ENCODE measurements at places on chromosomes 11 and 22.
A peak's percentile ranks its signal among the peaks of the same experiment; 100 is the strongest.

GRCh38 chr11:10428453-10428852 is 26.6 kb upstream of the AMPD3 start:
- no peak for DNase-seq

DNA sequence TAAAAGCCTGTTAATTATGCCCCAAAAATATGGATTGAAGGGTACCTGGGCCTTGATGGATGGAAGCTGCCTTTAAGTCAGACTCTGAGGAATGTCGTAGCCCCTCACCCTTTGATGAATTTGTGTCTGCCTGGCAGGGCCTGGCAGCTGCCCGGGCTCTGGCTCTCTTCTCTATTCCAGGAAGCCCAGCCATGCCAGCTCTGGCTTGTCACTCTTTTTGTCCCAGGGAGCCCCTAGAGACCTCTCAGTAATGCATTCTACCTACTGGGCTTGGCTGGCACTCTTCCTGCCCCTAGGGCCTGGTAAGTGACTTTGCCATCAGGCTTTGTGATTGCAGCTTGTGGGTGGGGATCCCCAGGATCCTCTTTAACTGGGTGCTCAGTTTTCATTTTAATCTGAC is 103.8 kb downstream of the GRIK4 start:
- no peak for DNase-seq

DNA sequence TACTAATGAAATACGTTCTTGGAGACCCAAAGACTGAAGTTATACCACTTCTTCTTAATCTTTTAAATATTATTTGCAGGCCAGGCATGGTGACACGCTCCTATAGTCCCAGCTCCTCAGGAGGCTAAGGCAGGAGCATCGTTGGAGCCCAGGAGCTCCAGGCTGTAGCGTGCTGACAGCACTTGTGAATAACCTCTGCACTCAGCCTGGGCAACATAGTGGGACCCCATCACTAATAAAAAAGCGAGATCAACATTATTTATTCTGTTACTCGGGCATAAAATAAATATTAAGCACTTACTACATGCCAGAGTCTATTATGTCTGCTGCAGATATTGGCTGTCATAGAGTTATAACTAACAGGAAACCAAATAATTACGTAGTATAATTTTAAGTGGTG is 720 bp upstream of the MED17 start:
- no peak for DNase-seq

GRCh38 chr11:111788464-111788863 is 22.3 kb upstream of the PPP2R1B start:
- no peak for DNase-seq

DNA sequence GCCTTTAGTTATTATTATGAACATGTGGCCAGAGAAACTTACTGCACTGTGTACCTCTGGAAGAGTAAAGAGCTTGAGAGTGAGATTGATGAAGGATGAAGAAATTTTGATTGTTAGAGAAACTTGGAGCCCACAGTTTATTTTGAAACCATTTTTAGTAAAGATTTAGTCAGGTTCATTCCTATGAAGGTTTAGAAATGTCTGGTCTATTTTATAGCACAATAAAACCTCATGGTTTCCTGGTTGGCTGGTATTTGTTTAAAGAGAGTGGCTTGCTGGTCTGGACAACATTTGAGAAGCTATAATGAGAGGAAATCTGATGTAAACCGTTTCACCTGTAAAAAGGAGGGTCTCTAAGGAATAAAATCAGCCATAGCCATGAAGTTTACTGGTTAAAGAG is 8.8 kb upstream of the PDE3B start:
- DNase-seq: no peak

DNA sequence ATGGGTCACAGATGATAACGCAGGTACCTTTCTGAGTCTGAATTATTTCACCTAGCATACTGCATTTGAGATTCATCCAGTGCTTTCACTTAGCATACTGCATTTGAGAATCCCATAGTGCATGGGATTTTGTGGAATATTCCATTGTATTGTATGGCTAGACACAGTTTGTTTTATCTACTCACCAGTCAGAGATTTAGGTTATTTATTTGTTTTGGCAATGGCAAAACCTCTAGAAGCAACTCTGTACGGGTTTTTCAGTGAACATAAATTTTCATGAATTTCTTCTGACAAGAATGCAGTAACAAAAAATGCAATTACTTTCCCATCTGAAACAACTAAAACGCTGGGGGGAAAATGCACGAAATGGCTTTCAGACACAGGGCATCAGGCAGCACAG is 24.3 kb downstream of the SCN4B start:
- DNase-seq: no peak

DNA sequence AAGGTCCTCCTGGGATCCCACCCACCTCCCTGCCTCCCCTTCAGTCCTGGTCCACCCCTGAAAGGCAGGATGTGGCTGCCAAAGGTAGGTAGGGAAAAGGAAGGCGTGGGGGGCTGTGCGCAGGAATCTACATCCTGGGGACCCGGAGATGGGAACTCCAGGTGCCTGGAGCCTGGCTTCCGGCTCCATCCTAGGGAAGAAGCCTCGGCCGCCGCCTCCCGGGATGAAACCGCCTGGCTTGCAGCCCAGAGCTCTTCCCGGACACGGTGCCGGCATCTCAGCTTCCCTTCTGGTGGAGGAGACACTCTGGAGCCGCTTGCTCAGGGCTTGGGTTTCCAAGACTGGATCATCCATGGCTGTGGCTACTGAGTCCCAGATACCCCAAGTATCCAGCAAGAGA is 33.3 kb upstream of the PDGFB start:
- peak; percentile 72 for DNase-seq

DNA sequence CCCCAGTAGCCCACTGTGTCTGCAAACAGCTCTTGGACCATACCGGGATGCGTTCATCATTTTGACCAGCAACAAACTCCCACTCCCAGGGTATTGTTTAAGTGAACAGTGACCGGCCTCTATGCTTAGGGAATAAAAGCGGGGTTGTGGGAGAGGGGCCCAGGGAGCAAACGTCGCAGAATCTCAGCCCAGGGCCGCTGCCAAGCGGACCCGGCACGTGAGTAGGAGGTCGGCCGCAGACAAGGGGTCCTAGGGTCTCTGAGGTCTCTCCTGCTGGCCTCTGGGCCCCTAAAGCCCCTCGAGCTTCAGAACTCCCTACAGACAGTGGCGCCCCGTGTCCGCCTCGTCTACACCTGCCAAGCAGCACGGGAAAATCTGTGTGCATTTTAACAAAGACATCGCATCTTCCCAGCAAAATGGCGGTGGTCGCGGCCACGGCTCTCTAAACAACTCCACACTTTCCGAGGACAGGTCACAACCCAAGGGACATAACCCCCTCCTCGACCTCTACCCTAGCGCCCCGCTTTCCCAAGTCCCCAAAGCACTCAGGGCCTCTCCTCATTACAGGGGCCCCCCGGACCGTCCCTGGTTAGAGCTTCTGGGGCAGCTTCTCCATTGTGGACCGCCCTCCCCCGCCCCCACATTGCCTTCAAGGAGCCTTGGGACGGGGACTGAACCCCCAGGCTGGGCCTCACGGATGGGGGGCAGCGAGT is 3.9 kb upstream of the GCAT start:
- no peak for DNase-seq
